Nucleus accumbens (tissue), 56 donors: ENCODE measurements at places on chromosomes 13 and 19.

GRCh38 chr13:24282256-24282655 lies 27.1 kb upstream of the C1QTNF9 start:
- DNase-seq, result no peak

- DNase-seq, result no peak
These were observed 3.9 kb downstream of the CCDC194 start for GRCh38 chr19:17389957-17390664.

DNA sequence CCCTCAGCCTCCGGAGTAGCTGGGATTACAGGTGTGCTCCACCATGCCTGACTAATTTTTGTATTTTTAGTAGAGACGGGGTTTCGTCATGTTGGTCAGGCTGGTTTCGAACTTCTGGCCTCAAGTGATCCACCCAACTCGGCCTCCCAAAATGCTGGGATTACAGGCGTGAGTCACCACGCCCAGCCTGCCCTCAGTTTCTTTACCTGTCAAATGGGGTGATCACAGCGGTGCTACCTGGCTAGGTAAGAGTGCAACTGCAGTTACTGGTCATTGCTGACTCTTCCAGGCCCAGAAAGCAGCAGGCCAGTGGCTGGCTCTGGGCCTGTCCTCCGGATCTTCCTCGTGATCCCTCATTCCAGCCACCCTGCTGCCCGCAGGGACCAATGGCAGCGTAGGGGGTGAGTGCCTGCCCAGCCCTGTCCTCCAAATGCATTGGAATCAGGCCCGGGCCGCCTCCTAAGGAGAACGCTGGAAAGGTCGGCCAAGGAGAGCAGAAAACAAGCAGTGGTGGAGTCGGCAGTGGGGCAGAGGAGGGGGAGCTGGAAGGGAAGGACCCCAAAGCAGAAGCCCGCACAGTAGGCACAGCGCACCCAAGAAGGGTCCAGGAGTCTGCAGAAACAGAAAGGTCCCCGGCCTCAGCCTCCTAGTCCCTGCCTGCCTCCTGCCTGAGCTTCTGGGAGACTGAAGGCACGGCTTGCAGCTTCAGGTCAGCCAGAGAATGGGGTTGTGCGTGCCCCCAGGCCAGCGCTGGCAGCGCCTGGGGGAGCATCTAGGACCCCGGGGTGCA lies 1.8 kb upstream of the SLC27A1 start:
- peak; percentile 76 for DNase-seq

DNA sequence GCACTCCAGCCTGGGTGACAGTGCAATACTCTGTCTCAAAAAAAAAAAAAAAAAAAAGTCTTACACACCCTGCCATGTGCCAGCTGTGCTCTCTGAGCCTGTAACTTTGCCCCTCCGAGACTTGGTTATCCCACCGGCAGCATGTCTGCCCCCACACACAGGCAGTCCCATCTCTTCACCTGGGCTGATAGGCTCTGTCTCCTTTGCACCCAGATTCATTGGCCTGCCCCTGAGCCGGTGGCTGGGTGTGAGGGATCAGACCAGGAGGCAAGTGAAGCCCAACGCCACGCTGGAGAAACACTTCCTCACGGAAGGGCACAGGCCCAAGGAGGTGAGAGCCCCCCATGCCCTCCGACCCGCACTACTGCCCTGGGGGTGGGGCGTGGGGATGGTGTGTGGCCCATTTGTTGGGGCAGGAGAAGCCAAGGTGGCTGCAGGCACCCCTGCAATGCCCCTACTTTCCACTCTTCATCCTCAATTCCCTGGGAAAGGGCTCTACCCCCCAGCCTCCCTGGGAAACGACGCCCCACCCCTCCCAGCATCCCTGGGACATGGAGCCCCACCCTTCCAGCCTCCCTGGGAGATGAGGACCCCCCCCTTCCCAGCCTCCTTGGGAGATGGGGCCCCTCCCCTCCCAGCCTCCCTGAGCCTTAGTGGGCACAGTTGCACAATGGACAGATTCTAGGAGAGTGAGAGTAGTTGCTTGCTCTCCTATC lies 45.3 kb downstream of the CERS4 start:
- DNase-seq, result no peak

DNA sequence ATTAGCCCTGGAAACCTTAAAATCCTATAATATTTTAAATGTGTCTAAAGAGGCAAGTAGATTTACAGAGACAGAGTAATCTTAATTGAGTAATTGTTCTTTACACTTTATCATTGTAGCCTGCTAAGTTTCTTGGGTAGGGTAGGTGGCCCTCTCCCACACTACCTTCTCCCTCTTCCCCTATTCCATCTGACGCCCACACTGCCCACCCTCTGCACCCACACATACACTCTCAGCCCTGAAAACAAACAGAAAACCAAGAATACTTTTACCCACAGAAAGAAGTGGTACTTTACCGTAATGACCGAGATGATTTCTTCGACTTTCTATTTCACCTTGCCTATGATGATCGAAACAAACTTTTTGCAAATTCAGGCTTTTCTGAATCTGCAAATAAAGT lies 320.4 kb upstream of the OBI1 start:
- no peak for DNase-seq

DNA sequence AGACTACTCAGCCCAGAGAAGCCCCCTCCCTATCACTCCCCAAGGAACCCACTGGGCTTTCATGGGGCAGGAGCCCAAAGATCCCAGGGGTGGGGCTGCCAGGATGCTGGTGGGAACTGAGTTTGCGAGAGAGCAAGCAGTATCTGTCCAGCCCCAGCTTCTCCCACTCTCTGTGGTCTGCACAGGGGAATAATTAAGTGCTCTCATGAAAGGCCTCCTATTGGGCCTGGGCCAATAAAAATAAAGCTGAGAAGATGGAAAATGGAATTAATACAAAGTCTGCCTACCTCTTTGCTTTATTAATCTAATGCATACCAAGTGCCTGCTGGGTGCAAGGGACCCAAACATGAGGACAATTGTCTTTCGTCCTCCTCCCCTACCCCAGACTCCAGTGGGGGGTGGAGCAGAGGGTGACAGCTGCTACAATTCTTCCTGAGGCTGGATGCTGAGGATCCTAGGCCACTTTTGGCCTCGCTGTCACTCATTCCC lies 5.4 kb downstream of the DDX39A start:
- DNase-seq, result no peak

GRCh38 chr13:100797921-100798320 lies 123.3 kb upstream of the TMTC4 start:
- no peak for DNase-seq

GRCh38 chr19:53982611-53983010 lies 8.8 kb upstream of the CACNG6 start:
- no peak for DNase-seq

GRCh38 chr13:27151798-27152599 lies 19.6 kb downstream of the USP12 start:
- no peak for DNase-seq

GRCh38 chr13:38657191-38657590 lies 29.7 kb upstream of the FREM2 start:
- DNase-seq, result no peak

DNA sequence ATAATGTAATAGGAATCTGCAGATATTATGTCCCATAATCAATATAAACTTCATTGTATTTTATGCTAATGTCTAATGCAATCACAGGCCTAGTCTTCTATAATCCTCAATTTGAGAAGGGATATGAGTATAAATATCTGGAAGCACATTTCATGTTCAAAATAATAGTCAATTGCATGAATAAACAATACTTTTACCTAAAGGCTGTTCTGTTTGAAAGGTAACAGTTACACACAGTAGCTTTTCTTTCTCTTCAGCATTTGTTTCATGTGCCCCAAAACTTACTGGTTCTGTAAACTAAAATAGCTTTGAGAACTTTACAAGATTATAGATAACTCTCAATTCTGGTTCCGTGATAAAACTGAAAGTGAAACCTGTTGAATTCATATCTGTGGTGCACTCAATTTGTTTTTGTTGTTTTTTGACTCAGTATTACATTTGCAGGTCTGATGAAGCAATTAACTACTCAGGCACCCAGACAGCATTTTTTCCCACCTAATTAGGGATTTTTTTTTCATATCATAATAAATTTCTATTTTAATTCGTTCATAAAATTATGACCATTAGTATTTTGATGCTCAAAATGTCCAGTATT lies 1193.8 kb downstream of the SLITRK1 start:
- no peak for DNase-seq

GRCh38 chr19:19538785-19539166 lies 711 bp downstream of the CILP2 start:
- no peak for DNase-seq

DNA sequence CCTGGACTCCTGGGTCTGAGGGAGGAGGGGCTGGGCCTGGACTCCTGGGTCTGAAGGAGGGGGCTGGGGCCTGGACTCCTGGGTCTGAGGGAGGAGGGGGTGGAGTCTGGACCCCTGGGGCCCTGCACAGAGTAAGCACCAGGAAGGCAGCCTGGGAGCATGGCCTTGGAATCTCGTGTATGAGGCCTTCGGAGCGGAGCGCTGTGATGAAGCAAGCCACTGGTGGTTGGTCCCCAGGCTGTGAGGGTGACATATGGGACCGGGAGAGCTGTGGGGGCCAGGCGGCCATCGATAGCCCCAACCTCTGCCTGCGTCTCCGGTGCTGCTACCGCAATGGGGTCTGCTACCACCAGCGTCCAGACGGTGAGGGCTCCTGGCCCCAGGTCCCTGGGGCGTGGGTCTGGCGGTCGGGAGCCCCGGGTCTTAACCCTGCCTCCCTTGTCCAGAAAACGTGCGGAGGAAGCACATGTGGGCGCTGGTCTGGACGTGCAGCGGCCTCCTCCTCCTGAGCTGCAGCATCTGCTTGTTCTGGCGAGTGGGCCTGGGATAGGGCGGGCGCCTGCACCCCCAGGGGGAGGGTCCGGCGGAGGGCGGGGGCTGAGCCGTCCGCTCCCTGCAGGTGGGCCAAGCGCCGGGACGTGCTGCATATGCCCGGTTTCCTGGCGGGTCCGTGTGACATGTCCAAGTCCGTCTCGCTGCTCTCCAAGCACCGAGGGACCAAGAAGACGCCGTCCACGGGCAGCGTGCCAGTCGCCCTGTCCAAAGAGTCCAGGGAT lies 918 bp downstream of the TMEM190 start:
- no peak for DNase-seq
